ENCODE measurements at places on chromosomes 5 and 9.
A peak's percentile ranks its signal among the peaks of the same experiment; 100 is the strongest.

DNA sequence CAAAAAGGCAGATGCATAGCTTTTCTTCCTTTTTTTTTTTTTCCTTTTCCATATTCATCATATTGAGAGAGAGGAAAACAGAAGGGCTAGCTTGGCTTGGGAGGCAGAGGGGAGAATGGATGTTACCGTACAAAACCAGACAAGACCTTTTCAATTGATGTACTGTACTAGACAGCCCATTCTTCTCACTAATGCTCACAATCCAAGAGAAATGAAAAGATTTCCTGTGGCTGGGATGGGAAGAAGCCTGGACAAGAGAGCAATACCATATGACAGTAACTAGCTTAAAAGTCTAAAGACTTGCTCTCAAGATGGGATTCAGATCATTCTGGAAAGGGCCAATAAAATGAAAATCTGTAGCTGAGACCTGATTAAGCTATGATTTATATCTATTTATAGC lies 3.4 kb downstream of the CEMIP2 start:
- no peak for DNase-seq

GRCh38 chr5:110510146-110510545 lies 216.3 kb downstream of the TMEM232 start:
- no peak for DNase-seq

GRCh38 chr5:71923755-71924154 lies 183.5 kb upstream of the MAP1B start:
- no peak for DNase-seq

DNA sequence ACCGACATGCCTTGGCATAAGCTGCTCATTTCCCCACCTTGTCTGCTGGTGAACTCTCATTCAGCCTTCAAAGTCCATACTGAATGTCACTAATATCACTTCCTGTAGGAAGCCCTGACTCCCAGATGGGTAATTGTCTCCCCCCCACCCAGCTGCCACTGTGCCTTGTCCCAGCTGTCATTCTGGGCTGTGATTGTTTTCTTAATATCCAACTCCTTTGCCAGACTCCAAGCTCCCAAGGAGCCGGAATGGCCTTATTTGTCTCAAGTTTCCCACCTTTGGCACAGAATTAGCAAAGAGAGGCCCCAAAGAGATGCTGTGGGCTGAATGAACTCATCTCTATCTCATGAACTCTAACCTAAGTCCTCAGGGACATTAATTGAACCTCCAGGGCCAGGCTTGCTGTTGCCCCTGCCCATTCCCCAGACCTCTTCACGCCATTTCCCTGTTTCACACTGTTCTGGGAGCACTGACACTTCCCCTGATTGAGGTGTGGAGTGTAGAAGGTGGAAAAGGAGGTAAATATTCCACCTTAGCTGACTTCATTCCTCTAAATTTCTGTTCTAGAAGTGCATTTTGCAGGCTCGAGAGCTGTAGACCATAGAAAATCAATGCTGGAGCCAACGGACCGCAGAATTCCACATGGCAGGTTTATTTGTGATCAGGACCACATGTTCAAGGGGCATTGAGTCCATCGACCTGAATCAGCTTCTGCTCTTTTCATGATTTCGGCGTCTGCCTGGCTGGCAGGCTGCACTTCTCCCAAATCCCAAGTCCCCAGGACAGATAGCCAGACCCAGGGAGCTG lies 4.9 kb upstream of the SH3PXD2B start:
- DNase-seq, result no peak

DNA sequence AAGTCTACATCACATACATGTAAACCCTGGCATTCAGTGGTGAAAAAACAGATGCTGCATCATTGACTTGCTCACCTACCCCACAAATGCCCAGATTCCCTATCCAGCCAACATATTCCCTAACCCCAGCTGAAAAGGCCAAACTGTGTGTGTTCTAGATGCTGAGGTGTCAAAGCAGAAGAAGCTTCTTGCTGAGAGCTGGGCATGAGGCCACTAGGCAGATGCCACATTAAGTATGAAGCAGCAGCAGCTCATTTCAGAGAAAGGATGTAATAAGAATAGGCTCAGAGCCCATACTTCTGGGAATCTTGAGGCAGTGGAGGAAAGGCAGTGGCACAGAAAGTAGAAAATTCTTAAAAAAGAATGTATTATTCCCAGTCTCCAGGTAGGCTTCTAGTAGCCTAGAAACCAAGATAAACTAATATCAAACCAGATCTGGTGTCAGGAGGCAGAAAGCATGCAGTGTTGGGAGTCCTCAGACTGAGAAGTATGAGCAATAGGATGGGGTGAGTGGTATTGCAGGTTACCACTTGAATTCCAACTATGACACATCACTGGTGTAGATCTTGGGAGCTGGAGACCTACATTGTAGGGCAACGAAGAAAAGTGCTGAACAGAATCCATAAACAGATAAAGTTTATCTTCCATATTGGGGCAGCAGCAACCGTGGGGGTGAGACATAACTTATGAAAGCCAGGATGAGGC lies 71.9 kb upstream of the GRHPR start:
- DNase-seq, result no peak

GRCh38 chr9:24459953-24460352 lies 85.7 kb downstream of the IZUMO3 start:
- DNase-seq, result no peak

GRCh38 chr5:6812800-6813731 lies 99.8 kb downstream of the TENT4A start:
- no peak for DNase-seq

DNA sequence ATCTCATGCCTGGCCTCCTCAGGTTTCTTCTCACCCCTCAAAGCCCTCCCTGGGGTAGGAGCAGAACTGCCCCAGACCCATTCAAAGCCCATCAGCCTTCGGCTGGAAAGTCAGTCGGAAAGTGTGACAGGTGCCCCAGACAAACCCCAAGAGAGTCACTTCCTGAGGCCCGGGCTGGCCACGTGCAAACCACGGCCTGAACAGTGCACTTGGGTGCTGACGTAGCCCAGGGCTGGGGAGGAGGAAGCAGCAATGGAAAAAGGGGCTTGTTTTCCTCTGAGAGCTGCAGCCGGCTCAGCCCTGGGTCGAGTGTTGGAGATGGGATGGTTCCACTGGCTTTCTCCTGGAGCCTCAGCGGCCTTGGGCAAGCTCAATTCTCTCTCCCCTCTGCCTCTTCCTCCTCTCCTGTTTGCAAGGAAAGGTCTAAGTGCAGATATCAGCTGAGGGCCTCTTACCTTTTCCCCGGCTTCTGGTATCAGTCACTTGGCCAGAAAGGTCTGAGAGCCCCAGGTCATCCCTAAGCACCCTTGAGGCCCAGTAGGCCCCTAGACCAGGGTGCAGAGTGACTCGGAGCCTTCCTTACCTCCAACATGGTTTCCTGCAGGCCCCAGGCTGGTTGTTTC lies 5.9 kb upstream of the EGR1 start:
- peak; percentile 69 for DNase-seq

- DNase-seq, result no peak
These were observed 77.7 kb upstream of the CTNND2 start for GRCh38 chr5:11981986-11982385.

DNA sequence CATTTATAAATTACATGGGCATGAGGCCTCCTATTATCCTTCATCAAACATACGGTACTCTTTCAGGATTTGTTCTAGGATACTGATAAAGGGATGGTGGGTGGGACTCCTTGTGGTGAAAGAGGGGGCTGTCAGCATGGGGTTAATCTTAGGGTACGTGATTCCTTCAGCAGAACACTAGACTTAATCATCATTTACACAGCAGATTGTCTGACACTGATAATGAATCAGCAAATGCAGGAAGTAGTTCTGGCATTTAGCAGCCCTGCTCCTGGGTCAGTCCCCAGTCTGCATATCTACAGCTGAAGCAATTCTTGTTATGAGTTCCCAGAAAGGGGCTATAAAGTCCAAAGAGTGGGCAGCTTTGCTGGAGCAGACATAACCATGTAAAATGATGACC lies 384.6 kb downstream of the SPOCK1 start:
- no peak for DNase-seq

- no peak for DNase-seq
These were observed 58.3 kb upstream of the NXNL2 start for GRCh38 chr9:88476491-88477271.

GRCh38 chr9:122206118-122207046 lies 22.4 kb downstream of the LHX6 start:
- no peak for DNase-seq

DNA sequence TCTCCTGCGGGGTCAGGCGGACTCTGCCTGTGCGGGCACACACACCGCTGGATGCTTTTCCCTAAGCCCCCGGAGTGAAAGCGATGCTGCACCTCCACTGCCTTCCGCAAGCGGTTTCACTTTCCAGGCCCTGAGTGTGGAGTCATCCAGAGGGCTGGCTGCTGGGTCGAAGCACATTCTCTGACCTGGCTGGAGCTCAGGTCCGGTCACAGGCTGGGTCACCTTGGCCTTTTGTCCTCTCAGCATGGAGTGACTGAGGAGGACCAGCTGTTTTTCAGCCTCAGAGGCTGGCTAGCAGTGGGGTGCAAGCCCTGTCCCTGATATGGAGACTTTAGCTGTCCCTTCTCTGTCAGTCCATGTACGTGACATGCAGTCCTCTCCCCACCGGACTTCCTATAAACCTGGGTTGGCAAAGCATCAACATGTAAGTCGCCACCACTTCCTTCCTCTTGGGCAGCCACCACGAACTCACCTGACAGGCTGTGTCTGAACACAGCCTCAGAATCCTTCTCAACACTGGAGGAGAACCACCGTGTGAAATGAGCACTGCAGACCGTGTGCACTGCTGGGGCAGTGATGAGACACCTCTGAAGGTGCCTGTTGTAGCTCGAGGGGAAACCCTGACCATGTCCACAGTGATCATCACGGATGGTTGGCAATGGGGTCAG lies 51.3 kb downstream of the GADD45G start:
- no peak for DNase-seq

DNA sequence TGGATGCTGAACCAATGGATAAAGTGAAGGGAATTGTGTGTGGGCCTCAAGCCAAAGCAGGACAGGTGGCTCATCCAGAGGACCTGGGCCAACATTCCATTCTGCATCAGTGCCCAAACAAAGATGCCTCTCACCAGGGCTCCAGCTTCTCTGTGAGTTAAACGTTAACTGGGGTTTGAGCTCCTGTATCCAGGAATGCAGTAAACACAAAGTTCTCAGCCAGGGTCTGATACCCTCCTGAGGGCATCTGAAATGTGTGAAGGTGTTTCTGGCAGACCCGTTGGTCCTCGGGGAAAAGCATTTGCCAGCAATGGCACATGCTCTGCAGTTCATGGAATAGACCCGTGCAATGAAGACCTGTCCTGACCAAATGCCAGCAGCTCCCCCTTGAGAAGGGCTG lies 33.9 kb upstream of the AOPEP start:
- DNase-seq, result no peak

DNA sequence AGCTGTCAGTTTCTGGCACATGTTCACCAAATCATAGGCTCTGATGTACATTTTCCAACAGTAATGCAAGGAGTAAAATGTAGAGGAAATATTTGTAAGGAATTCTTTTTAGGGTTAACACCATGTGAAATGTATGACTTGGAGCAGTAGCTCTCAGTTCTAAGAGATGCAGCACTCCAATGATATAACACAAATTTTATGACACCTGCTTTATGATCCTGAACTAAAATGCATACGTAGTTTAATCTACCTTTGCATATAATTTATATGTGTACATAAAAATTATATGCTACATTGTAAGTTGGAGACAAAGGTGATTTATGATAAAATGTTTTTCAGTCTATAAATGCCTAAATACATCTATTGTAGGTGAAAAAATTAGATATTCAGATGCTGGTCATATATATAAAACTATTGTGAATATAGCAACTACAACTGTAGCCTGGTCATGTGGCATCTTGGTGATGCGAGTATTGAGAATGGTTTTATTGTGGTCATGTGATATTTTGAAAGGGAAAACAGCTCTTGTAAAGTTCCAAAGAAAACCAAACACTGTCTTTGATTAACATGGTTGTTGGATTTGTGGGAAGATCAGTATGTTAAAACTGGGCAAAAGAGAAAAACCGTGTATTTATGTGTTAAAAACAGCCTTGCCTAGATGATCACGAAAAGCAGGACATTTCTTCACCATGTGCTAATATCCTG lies 171.0 kb downstream of the TRIO start:
- DNase-seq, result no peak

GRCh38 chr9:93941493-93941892 lies 13.7 kb downstream of the BARX1 start:
- no peak for DNase-seq

DNA sequence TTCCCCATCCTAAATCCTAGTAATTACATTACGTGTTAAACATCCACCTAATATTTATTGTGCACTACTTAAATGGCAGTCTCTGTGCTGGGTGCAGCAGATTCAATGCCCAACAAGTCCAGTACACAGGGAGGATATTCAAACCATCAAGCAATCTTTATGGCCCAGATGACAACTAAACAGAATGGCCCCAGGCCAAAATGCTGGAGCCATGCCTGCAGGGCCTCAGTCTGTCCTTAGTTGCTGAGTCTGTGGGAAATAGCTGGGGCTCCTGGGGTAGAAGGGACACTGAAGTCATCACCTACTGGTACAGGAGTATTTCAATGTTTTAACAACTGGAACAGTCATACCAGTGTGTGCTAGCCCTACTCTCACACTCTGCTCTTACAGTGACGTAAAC lies 153.5 kb downstream of the ZNF608 start:
- DNase-seq, result no peak

GRCh38 chr9:16664211-16664610 lies 206.3 kb downstream of the BNC2 start:
- DNase-seq, result no peak

DNA sequence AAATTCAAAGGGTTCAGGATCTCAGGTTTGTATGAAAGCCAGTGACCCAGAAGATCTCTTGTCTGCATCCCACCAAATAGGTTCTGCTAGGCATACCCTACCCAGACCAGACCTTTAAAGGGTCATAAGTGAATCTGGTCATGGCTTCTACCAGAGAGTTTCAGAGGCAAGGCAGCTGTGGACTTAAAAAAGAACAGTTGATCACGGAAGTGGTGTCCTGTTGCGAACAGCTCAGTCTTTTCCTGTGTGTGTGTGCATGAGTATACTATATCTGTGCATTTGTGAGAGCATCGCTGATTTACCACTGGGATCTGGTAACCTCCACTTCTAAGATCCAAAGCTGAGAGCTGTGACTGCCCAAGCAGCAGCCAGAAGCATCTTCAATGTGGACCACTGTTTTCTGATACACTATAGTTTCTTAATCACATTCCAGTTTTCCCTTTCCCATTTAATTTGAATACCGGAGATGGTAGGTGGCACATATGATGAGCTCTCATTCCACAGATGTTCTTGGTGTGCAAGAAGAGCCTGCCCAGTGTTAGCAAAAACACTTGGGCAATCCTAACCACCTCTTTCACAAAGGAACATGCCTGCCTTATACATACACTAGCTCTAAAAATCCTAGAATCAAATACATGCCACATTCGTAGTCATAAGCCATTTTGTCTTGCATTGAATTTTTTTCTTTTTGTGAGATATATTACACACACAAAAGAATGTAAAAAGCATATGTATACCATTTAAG lies 36.2 kb upstream of the OR2S2 start:
- no peak for DNase-seq
